ENCODE measurements at places on chromosomes 2 and 18.

GRCh38 chr2:20170704-20171250 lies 54.2 kb downstream of the SDC1 start:
- no peak for DNase-seq

DNA sequence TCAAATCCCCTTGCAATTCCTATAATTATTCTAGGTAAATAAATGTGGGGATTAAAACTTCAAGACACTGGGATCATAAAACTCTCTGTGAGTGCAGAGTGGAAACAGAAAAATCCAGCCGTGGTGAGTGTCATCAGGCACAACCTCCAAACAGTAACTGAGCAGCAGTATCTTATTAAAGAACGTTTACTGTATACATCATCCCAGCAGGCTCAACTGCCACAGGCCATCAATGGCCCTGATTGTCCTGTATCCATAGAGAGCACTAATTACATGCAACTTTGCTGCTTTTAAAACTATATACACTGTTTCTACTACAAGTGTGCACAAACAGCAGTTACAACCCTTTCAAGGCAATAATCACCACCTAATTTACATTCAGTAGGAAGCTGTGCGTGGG lies 23.9 kb downstream of the GAREM1 start:
- no peak for DNase-seq

GRCh38 chr2:53103679-53104078 lies 663.9 kb upstream of the CHAC2 start:
- DNase-seq: no peak

DNA sequence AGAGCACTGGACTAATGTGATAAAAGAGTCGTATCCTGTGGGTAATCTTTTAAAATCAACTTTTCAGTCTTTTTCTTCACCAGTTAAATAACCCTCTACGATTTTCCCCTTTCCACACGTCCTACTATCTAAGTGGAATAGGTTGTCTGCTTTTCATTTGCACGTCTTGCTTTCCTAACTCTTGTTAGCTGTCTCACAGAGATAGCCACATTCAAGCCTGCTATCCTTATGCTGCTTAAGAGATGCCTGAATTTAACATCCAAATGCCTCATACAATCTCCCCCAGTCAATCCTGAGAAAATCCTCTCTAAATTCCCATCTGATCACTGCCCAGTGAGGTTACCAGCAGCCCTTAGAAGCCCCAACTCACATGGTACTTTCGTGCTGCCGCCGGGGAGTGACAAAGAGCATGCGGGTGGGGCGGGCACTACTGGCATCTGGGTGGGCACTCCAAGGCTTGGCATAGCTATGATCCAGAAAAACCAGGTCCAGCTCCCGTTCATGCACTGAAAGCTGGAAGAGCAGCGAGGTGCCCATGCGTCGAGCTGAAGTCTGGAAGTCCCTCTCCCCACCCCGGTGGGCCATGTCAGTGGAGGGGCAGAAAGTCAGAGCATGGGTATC lies 1.5 kb downstream of the KANSL3 start:
- DNase-seq: no peak

GRCh38 chr2:604385-604784 lies 72.8 kb downstream of the TMEM18 start:
- DNase-seq: no peak

GRCh38 chr2:147688242-147688641 lies 156.6 kb upstream of the ACVR2A start:
- no peak for DNase-seq

DNA sequence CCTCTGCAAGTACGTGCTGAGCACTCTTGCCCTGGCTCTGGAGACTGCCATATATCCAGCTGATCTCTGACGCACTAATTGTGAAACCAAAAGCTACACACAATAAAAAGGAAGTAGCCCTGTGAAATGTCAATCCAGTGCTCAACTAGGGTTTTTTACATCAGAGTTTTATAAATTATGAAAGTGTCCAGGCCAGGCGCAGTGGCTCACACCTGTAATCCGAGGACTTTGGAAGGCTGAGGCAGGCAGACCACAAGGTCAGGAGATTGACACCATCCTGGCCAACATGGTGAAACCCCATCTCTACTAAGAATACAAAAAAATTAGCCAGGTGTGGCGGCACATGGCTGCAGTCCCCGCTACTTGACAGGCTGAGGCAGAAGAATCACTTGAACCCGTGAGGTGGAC lies 24.5 kb upstream of the PEX13 start:
- DNase-seq: peak; percentile 51

- peak; percentile 50 for DNase-seq
These were observed 73.2 kb downstream of the IL1R2 start for GRCh38 chr2:102064679-102065674.

DNA sequence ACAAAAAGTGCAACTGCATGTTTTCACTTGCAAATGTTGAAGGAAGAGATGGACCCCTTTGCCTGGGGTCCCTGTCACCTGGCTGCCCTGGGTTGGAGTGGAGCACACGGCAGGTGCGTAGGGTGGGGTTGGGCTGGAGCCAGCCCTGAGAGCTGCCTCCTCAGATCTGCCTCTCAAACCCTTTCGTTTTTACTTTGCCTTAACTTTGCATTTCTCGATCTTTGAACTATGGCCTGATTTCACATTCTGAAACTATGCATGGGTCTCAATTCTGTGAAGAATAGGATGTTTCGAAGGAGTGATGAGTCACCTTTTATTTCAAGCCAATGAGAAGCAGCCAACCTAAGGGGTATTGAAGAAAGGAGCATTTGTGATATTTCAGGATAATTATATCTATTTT lies 132.8 kb downstream of the ACOXL start:
- no peak for DNase-seq

- DNase-seq: no peak
These were observed 33.9 kb upstream of the GLS start for GRCh38 chr2:190846746-190847145.

DNA sequence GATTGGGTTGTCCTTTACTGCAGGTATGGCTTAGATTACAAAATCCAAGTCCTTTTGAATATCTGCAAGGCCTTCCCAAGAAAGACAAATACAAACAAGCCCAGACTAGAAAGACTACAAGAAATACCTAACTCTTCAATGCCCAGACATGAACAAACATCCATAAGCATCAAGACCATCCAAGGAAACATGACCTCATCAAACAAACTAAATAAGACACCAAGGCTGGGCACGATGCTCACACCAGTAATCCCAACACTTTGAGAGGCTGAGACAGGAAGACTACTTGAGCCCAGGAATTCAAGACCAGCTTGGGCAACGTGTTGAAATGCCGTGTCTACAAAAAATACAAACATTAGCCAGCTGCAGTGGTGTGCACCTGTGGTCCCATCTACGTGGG lies 31.7 kb downstream of the MAP4K3 start:
- no peak for DNase-seq

- DNase-seq: no peak
These were observed 395.6 kb downstream of the RND3 start for GRCh38 chr2:150091846-150092245.

DNA sequence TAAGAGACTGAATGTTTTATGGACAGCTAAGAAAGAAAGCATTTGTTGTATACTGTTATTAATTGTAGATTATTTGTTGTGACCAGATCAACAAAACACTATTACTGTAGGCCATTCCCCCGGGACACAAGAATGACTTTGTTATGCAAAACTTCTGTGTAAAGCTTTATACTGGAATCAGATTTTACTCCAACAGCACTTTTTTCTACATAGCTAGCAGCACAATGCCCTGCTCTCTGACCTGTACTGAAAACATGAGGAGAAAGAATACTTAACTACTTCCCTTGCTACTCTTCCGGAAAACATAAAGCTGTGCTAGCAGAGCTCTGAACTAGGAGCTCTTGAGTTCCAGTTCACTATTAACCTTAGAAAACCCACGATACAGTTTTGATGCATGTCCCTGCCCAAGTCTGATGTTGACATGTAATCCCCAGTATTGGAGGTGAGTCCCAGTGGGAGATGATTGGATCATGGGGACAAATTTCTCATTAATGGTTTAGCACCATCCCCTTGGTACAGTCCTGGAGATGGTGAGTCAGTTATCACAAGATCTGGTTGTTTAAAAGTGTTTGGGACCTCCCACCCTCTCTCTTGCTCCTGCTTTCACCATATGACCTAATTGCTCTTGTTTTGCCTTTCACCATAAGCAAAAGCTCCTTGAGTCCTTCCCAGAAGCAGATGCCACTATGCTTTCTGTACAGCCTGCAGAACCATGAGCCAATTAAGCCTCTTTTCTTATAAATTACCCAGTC lies 601.1 kb upstream of the PIK3C3 start:
- no peak for DNase-seq
